RKO (cell line): ENCODE measurements at places on chromosomes 11 and 22.

DNA sequence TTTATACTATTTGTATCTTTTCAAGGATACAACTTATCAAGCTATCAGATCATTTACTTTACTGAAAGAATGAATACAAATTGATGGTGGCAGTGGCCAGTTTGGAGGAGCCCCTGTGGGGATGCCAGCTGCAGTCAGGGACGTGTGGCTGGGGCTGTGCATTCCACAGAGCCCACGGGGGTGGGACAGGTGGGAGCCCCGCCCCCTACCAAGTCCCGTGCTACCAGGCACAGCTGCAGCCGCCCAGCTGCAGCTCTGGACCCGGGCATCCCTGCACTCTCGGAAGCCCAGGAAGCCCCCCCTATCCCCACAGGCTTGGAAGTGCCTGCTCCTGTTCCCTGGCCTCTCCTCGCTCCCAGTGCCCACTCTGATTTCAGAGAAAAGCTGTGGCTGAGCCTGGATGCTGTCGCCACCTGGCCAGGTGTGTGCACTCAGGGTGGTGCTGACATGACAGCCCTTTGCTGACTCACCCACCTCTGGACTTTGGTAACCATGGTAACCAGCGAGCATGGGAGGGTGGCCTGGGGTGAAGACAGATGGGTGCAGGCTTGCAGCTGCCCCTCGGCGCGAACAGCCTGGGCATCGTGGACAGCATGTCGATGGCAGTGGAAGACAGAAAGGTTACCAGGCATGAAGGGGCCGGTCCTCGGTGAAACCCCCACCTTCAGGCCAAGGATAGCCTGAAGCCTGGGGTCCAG is 138.1 kb downstream of the SBF2 start:
- no peak for DNase-seq

GRCh38 chr22:48881326-48881980 is 946.2 kb downstream of the BRD1 start:
- no peak for DNase-seq

DNA sequence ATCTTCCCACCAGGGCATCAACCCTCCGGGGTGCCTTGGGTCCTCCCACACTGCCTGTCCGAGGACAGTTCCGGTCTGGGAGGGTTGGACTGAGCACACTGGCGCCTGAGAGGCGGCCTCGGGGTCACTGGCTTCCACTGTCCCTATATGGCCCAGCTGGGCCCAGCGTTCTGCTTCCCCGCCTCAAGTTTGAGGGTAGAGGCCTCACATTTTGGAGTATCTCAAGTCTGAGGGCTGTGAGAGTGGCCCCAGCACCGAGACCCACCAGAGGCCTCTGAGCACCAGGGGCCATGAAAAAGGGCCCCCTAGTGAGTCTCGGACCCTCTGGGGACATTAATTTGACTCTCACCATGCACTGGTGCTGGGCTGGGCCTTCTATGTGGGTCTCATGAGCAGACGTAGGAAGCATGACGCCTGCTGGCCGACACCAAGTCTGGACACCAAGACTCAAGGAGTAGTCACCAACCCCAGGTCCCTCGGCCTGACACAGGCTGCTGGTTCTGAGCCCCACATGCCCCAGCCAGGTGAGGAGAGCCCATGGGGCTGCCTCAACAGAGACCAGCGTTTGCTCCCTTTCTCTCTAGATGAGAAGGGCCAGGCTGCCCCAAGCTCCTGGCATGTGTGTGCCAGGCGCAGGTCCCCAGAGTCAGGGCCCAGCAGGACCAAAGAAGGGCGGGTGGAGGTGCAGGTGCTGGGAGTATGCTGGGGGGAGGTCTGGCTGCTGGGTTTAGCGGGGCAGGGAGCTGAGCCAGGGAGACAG is 27.5 kb downstream of the ARVCF start:
- DNase-seq: no peak

DNA sequence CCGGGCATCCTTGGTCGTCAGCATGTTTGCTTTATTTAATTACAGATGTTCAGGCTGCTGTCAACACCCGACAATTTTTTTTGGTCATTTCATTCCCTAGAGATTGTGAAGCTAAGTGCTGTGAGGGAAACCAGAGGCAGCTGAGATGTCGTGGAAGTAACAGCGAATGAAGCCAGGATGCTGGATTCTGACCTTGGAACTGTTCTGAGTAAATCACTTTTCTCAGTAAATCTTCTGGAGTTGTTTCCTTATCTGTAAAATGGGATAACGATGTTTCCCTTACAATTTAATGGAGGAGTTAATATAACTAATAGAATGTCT is 390 bp upstream of the CKAP5 start:
- no peak for DNase-seq

DNA sequence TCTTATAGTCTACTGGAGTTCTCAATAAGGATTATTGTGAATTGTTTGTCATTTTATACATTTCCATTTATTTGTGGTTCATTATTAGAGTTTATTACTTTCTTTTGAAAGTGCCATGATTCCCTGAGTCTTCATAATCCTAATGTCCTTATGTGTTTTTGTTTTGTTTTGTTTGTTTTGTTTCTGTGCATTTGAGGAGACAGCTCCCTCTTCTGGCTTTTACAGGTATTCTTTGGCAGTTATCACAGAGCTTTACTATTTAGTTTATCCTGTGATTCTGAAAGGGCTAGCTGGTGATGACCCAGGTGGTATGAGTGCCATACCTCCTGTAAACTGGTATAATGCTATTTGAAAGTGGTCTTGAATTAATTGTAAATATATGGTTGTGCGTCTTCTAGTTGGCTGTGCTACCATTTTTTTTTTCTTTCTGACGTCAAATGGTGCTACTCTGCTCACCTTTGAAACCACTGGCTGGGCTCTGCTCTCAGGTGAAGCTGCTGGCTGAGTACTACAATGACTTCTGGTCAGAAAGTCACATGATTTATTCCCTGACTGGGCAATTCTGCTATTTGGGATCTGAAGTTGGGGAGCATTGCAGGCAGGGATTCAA is 751.2 kb downstream of the JRKL start:
- DNase-seq: peak; percentile 39

GRCh38 chr11:2156416-2157182 is 4.4 kb downstream of the INS start:
- peak; percentile 51 for DNase-seq
